Activated naive CD4-positive, alpha-beta T cell treated with anti-CD3 and anti-CD28 coated beads, Interleukin-2, amount 50 U/mL, for 72 hours (primary cell): ENCODE measurements at places on chromosomes 16 and 17.
A peak's percentile ranks its signal among the peaks of the same experiment; 100 is the strongest.

DNA sequence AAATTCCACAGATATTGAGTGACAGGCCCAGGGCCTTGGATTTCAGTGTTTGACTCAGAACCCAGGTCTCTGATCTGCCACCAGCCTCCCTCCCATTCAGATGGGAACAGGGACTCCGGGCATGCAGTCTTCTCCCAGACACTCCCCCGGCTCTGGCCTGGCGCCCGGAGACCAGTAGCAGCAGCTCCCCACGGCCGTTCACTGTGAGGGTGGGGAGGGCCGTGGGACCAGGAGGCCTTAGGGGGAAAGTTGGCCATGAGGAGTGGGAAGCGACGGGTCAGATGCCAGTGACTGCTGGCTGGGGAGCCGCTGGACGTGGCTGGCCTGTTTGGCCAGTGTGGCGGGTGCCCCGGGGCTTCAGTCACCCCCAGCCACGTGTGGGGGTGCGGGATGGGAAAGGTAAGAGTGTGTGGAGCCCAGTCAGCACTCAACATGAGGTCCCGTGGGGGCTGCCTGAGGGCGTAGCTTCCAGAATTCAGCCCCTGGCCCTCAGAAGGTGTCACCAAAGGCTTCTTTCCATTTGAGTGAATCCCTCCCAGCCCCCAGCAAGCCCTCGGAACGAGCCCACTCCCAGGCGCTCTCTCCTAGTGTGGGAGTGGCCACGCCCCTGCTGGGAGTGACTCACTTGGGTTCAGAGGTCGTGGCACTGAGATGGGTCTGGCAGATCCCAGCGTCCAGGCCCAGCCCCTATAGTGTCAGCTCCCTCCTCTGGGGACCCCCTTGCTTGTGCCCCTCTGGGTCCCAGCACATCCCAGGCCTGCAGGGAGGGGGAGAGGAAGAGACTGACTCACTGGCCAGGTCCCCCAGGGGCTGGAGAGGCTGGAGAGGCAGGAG lies 309.4 kb downstream of the SEC14L1 start:
- DNase-seq: peak; percentile 72

DNA sequence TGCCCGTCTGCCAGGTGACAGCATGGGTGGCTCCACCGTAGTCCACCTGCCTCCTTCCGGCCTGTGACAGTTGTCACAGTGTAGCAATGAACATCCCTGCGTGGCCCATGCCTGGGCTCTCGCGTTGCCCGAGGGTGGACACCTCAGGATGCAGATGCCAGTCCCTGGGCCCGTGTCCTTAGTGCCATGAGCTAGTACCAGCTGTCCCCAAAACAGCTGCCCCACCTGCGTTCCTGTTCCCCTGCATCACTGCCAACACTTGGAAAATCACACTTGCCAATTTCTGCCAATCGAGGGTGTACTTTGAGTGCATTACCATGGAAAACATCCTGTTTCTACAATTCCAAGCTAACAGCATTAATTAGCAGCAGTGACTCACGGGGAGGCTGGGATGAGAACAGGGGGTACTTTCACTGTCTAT lies 9.0 kb upstream of the C16orf95 start:
- DNase-seq: no peak

DNA sequence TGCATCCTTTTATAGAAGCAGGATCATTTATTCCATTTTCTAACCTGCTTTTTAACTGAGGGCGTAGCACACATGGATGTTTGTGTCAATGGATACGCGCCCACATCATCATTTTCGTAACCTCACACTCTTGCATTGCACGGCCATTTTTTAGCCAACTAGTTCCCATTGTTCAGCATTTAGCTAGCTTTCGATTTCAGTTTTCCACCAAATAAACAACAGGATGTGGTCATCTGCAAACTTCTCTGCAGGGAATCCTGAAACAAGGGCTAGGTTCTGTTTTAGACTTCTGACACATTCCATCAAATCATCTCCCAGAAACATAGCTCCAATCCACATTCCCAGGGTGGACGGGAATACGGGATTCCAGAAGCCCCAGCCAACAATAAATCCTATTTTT lies 6.4 kb downstream of the CYB561 start:
- no peak for DNase-seq

GRCh38 chr17:28545787-28546415 lies 6.5 kb downstream of the UNC119 start:
- DNase-seq: no peak

- DNase-seq: no peak
Measured at GRCh38 chr17:10116267-10116666, 82.1 kb downstream of the GAS7 start.

GRCh38 chr17:57861000-57861789 lies 11.4 kb upstream of the MRPS23 start:
- peak; percentile 39 for DNase-seq

- DNase-seq: no peak
Measured at GRCh38 chr17:38416840-38417209, 11.4 kb upstream of the ARHGAP23 start.

GRCh38 chr17:13593021-13593751 lies 8.5 kb downstream of the HS3ST3A1 start:
- DNase-seq: no peak

DNA sequence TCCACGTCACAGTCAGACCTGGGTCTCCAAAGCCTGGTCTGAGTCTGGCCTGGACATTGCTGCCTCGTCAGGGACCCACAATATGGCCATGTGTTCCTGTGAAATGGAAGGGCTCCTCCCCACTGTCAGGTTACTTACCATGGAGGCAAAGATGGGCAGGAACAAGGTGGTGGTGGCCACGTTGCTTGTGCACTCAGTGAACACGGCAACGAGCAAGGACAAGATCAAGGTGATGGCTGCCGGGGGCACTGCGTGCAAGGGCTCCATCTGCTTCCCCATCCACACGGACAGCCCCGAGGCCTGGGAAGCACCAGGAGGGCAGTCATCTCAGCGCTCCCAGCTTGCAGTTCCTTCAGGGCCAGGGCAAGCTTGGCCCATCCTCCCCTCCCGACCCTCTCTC lies 22.5 kb downstream of the SLC13A5 start:
- DNase-seq: no peak

GRCh38 chr16:88076211-88076931 lies 125.1 kb downstream of the BANP start:
- DNase-seq: no peak

DNA sequence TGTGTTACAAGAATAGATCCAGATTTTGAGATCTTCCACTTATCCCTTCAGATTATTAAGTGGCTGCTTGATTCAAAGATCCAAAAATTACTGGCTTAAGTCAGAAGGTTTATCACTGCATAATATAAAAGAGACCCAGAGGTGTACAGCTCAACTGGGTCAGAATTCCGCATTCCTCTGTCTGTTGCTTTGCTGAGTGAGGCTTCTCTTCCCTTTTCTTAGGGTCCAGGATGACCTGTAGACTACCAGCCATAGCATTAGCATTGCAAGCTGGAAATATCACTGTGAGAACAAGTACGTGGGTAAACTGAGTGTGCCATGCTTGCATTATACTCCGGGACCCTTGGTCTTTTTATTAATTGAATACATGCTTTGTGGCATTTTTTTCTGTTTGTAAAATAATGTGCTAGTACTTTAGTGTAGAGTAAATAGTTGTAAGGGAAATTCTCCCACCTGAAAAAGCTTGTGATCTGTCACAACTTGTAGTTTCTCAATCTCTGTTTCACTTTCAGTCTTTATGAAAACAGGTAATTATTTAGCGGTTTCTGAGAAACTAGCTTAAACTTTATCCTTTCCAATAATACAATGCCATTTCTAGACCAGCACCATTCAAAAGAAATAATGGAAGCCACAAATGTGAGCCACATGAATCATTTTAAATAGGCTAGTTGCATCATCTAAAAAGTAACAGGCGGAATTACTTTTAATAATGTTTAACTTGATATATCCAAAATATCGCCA lies 61.6 kb downstream of the TNRC6C start:
- DNase-seq: no peak

GRCh38 chr16:67184453-67184994 lies 761 bp upstream of the MATCAP1 start:
- DNase-seq: no peak

GRCh38 chr16:69632828-69633227 lies 67.1 kb downstream of the NFAT5 start:
- DNase-seq: no peak
